Activated naive CD4-positive, alpha-beta T cell treated with anti-CD3 and anti-CD28 coated beads, Interleukin-2, amount 50 U/mL, for 72 hours (primary cell): ENCODE measurements at places on chromosomes 1 and 21. TPM values are rescaled to one million over a fixed set of nuclear protein-coding genes. Genes with fewer than 3 reads are reported as not detected.

The NECTIN4 gene
- not detected for total RNA-seq

The FAM72C gene
- 30.6 TPM for total RNA-seq

The APOBEC4 gene
- total RNA-seq: not detected

The PPFIA4 gene
- total RNA-seq: 112 TPM

The FCRL5 gene
- total RNA-seq: not detected

The SPRR2B gene
- not detected for total RNA-seq

The ACTL8 gene
- total RNA-seq: not detected

The LCE1E gene
- not detected for total RNA-seq

The ELF3 gene
- 0.37 TPM for total RNA-seq

The TSPEAR gene
- total RNA-seq: not detected

The TEX50 gene
- total RNA-seq: not detected

The RNASEL gene
- total RNA-seq: 5.2 TPM

The CHIA gene
- total RNA-seq: 0.25 TPM

The MYOG gene
- total RNA-seq: not detected

The SPRR2F gene
- not detected for total RNA-seq

The ELAPOR1 gene
- 5.7 TPM for total RNA-seq

The OXCT2 gene
- 2.9 TPM for total RNA-seq

The TDRD10 gene
- not detected for total RNA-seq

The FBLIM1 gene
- 0.21 TPM for total RNA-seq

The DHX9 gene
- 212 TPM for total RNA-seq

The GJA4 gene
- not detected for total RNA-seq

The PRR9 gene
- not detected for total RNA-seq

The ITLN2 gene
- total RNA-seq: not detected

The MDM4 gene
- 97.9 TPM for total RNA-seq

The ALDH4A1 gene
- 7.4 TPM for total RNA-seq

The IL10RB gene
- 21.4 TPM for total RNA-seq

The CACHD1 gene
- total RNA-seq: 1.1 TPM

The KCNAB2 gene
- total RNA-seq: 214 TPM

The FAM177B gene
- total RNA-seq: not detected

The USH2A gene
- total RNA-seq: not detected

The ACTA1 gene
- not detected for total RNA-seq

The CYP4X1 gene
- not detected for total RNA-seq

The RAB42 gene
- 0.21 TPM for total RNA-seq

The SLC30A7 gene
- total RNA-seq: 42.2 TPM

The PGLYRP4 gene
- not detected for total RNA-seq

The PPM1J gene
- total RNA-seq: 0.46 TPM

The C1QC gene
- total RNA-seq: not detected

The ZNF697 gene
- total RNA-seq: 0.70 TPM

The BRDT gene
- total RNA-seq: 0.10 TPM

The CCDC30 gene
- total RNA-seq: 2.2 TPM

The NPHS2 gene
- total RNA-seq: not detected

The GREM2 gene
- 0.16 TPM for total RNA-seq

The ODF2L gene
- total RNA-seq: 29.7 TPM

The TACSTD2 gene
- total RNA-seq: 0.16 TPM

The PRKACB gene
- 20.7 TPM for total RNA-seq

The IL24 gene
- total RNA-seq: 19.0 TPM

The MIXL1 gene
- 0.27 TPM for total RNA-seq

The ETV3L gene
- total RNA-seq: not detected
